Osteoblast (primary cell): ENCODE measurements at places on chromosomes 16 and 17. TPM values are rescaled to one million over a fixed set of nuclear protein-coding genes. Genes with fewer than 3 reads are reported as not detected.

- H3K36me3 ChIP-seq, result no peaks in the 10 kb centered on the region
- no peak overlapping the region for H3K4me3 ChIP-seq
- H3K27ac ChIP-seq, result no peak overlapping the region
- no peak for DNase-seq
Measured at GRCh38 chr17:33696102-33696501, 403.0 kb upstream of the ASIC2 start.

DNA sequence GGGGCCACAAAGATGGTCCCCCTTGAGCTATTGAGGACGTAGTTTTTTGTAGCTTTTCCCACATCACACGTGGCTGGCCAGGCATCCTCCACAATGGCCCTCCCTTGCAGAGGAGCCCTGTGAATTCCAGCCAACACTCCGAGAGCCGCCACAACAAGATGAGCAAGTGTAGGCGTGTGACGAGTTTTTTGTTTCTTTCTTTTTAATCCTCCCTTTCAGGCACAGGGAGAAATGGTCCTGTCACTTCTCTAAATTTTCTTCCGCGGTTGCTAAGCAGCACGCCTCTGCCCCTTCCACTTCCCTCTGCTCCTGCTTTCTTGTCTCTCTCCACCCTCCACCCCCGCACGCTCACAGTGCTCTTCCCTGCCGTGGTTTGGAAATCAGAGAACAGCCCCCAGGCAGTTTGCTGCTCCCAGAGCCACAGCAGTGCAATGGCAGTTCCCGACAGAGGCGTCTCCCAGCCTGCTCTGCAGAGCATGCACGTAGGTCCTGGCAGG, 68.0 kb upstream of the MRTFB start:
- H3K27ac ChIP-seq, result no peak overlapping the region
- peaks cover 16% of the 10 kb centered on the region for H3K4me1 ChIP-seq
- peak overlapping the region; percentile 71 for H3K4me3 ChIP-seq
- DNase-seq, result peak; percentile 85

- no peak overlapping the region for H3K4me3 ChIP-seq
- H3K4me1 ChIP-seq, result peaks cover 14% of the 10 kb centered on the region
- H3K27me3 ChIP-seq, result no peaks in the 10 kb centered on the region
- H3K36me3 ChIP-seq, result no peaks in the 10 kb centered on the region
- H3K27ac ChIP-seq, result peak overlapping the region; percentile 64
Measured at GRCh38 chr17:65785109-65785508, 223.7 kb upstream of the AXIN2 start.

CDH1 gene
- 0.59 and 1.1 TPM in 2 replicates for total RNA-seq

DNA sequence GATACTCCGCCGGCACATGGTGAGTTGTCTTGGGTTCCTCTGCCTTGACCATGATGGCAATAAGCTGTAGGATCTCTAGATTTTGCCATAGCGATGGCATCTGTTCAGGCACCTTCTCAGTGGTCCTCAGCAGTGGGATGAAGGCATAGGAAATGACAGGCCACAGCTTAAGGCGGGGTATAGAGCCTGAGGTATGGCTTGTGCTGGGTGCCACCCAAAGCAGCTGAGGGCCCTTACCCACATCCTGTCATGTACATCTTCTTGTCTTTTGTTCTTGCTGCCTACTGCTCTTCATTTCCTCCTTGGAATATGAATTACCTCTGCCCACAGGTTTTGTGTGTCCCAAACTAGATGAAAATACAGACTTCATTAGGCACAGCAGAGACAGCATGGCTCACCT, 29.5 kb downstream of the KAT7 start:
- H3K27ac ChIP-seq, result no peak overlapping the region
- H3K27me3 ChIP-seq, result no peaks in the 10 kb centered on the region
- no peak for DNase-seq
- peaks cover 61% of the 10 kb centered on the region for H3K36me3 ChIP-seq
- H3K4me3 ChIP-seq, result no peak overlapping the region

TBC1D3G gene
- 2.9 TPM in 1 of 2 replicates, not detected in the other for total RNA-seq

GRCh38 chr17:61587807-61588660, 3.0 kb downstream of the NACA2 start:
- H3K4me3 ChIP-seq, result no peak overlapping the region
- no peak overlapping the region for H3K27ac ChIP-seq
- no peak for DNase-seq
- H3K4me1 ChIP-seq, result no peaks in the 10 kb centered on the region
- peaks cover 28% of the 10 kb centered on the region for H3K27me3 ChIP-seq

GRCh38 chr16:57852189-57852588, 49.9 kb upstream of the KIFC3 start:
- H3K27ac ChIP-seq, result no peak overlapping the region
- H3K4me3 ChIP-seq, result no peak overlapping the region

- DNase-seq, result peak; percentile 32
- H3K27ac ChIP-seq, result no peak overlapping the region
- peaks cover 7% of the 10 kb centered on the region for H3K4me1 ChIP-seq
- H3K27me3 ChIP-seq, result no peaks in the 10 kb centered on the region
- H3K36me3 ChIP-seq, result peaks cover 3% of the 10 kb centered on the region
Measured at GRCh38 chr17:721540-721937, 6.9 kb upstream of the VPS53 start.

COPZ2 gene
- total RNA-seq, result 117 and 121 TPM in 2 replicates

PIRT gene
- not detected in 2 replicates for total RNA-seq

DNA sequence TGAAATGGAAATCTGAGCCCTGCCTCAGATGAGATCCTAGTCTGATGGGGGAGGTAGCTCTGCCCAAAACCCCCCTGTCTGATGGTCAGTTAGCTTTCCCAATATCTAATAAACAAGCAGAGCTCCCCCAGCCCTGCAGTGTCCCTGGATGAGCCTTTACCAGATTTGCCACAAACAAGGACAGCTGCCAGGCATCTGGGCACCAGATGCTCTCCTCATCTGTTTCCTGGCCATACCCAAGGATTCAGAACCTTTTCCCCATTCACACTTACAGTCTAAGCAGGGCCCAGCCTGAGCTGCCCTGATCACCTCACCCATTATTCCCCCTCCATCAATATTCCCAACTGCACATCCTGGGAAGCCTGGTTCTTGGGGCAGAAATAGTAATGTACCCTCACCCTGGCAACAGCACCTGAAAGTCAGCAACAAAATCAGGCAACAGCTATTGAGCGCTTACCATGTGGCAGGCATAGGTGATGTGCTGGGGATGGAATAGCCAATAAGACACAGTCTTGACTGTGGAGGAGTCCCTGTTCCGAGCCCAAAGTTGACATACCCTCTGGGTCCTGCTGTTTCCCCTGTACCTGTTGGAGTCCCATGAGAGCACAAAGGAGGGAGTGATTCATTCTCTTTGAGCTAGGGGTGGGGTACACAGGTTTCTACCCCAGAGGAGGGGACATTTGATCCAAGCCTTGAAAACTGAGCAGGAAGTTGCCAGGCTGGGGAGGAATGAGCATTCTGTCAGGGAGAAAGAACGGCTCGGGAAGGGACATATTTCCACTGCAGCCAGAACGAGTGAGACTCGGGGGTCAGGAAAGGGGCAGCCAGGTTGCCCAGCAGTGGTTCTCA, 147.4 kb downstream of the TMEM132E start:
- no peak overlapping the region for H3K4me3 ChIP-seq
- no peak for DNase-seq
- H3K36me3 ChIP-seq, result no peaks in the 10 kb centered on the region
- H3K27ac ChIP-seq, result no peak overlapping the region
- no peaks in the 10 kb centered on the region for H3K27me3 ChIP-seq
- H3K4me1 ChIP-seq, result no peaks in the 10 kb centered on the region

- no peaks in the 10 kb centered on the region for H3K27me3 ChIP-seq
- DNase-seq, result no peak
- peaks cover 20% of the 10 kb centered on the region for H3K4me1 ChIP-seq
- peaks cover 54% of the 10 kb centered on the region for H3K36me3 ChIP-seq
- no peak overlapping the region for H3K27ac ChIP-seq
- no peak overlapping the region for H3K4me3 ChIP-seq
Measured at GRCh38 chr17:39920218-39921210, 2.1 kb upstream of the GSDMB start.

OTOA gene
- under 0.01 TPM in 2 replicates for total RNA-seq

DNA sequence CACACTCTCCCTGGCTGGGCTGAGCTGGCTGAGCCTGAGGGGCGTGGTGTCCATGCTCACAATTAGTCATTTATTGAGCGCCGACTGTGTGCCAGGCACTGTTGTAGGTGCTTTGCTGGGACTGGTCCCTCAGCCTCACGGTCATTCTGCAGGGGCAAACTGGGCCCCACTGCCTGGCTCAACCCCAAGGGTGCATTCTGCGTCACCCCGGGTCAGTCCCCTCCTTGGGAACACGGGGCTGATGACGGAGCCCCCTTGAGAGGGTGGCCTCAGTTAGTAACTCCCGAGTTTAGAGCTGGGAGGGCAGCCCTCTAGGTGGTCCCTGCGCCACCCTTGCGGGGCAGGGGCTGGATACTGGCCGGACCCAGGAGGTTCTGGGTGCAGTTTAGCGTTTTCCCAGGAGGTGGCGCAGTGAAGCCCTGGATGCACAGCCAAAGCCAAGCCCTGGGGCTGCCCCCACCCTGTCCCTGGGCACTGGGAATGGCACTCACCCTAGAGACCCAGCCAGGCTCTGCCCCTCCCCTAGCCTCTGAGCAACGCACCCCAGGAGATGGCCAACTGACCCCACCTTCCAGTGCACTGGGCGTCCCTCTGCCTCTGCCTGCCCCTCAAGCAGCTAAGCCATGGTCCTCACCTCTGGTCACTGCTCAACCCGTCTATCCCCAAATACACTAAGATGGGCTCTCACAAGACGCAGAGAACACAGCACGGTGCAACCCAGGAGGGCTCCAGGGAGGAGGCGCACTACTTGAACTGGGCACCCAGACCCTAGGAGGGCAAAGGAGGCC, 243.2 kb upstream of the GSE1 start:
- H3K27ac ChIP-seq, result peak overlapping the region; percentile 59
- peak; percentile 97 for DNase-seq
- H3K4me1 ChIP-seq, result peaks cover 35% of the 10 kb centered on the region
- no peak overlapping the region for H3K4me3 ChIP-seq

- H3K27me3 ChIP-seq, result no peaks in the 10 kb centered on the region
- H3K27ac ChIP-seq, result no peak overlapping the region
- H3K4me3 ChIP-seq, result no peak overlapping the region
- no peaks in the 10 kb centered on the region for H3K36me3 ChIP-seq
- H3K4me1 ChIP-seq, result no peaks in the 10 kb centered on the region
- DNase-seq, result no peak
Measured at GRCh38 chr16:6231398-6231797, 1101.2 kb upstream of the RBFOX1 start.
